Activated T-helper 9 cell treated with anti-CD3 and anti-CD28 coated beads, Interleukin-2, amount 50 U/mL, for 16 hours (primary cell): ENCODE measurements at places on chromosomes 16 and 17.
A peak's percentile ranks its signal among the peaks of the same experiment; 100 is the strongest.

GRCh38 chr17:81383504-81384421 lies 11.5 kb upstream of the BAHCC1 start:
- no peak for DNase-seq

DNA sequence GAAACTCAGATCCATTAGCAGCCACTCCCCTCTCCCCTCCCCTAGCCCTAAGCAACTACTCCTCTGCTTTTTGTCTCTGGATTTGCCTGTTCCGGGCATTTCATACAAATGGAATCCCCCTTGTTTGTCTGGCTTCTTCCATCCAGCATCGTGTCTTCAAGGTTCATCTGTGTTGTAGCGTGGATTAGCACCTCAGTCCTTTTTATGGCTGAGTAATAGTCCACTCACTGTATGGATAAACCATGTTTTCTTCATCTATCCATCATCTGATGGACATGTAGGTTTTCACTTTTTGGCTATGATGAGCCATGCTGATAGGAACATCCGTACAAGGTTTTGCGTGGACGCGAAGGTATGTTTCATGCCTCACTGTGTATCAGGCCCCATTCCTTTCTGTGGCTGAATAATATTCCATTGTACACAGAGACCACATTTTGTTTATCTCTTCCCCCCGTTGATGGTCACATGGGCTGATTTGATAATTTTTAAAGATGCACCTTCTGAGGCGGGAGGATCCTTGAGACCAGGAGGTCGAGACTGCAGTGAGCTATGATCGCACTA lies 8.9 kb upstream of the GSE1 start:
- DNase-seq = no peak

DNA sequence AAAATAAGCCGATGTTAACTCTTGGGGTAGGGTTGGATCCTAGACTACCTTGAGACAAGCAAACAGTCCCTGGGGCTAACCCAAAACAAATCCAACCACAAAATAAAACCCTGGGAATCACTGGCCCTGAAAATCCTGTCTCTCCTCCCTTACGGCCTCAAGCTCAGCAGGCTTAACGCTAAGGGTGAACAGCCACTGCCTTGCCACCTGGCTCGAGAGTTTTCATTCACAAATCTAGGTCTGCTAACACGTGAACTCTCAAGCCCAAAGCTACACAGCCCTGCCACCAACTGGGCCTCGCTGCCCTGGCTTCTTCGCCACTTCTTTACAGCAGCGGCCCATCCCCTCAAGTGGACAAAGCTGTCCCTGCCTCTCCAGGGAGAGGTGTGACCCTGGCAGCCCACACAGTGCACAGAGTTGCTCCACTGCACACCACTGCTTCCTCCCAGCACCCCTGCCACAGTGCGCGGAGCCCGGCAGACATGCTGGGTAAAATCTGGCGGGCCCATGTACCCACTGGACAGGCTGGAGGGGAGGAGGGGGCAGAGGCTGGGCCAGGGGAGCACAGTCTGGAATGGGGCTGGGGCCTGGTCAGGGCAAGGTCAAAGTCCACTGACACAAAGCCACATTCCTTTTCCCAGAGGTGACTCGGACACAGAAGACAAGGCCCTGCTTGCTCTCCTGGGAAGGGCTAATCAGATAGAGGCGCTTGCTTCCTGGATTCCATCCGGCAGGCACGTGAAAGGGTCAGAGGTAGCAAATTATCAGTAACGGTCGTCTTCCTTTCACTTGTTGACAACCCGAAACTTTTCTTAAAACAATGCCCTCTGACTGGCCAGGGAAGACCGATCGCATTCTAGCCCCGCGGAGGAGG lies 996 bp downstream of the PCYT2 start:
- DNase-seq = no peak

DNA sequence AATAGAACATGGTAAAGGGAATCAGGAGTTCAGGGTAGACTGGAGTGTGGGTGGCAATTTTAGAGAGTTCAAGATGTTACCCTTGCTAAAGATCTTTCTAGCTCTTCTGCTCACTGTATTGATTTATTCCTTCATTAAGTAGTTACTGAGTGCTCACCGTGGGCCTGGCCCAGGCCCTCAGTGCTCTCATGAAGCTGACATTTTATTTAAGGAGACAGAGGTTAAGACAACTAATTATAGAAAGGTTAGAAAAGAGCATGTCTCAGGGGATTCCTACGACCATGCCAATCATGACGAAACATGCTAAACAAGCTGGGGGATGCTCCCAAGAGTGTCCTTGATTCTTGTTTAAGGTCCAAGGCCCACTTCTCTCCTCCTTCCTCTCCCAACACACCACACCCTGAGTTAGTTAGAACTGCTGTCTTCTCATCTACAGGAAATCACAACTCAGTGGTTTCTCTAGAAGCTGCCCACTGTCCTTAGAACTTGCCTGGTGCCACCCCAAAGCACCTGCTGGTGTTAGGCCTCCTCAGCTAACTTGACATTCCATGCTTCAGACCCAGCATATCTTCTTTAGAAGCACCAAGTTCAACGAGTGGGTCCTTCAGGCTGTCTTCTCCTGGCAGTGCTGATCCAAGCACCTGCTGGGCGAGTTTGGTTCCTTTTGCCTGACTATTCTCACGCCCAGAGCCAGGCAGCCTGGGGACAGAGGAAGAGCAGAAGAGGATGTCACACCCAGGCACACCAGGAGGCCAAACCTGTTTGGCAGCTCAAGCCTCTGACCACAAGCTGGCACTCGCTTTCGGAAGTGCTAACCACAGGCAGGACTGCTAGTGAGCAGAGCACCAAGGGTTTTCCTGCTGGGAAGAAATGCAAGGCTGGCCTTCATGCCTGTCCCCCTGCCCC lies 79.0 kb downstream of the GAS7 start:
- DNase-seq = no peak

DNA sequence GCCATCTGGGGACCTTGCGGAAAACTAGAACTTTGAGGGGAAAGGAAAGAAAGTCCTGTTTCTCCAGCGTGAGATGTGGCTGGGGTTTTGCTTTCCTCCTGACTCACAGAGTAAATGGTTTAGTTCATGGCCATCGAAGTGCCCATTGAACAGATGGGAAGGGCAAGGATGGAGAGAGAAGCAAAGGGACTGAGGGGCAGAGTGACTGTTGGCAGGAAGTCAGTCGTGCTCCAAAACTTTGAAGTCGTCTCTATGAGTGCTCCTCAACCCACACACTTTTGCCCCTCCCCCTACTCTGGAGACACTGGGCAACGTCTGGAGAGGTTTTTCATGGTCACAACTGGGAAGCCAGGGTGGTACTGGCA lies 476.9 kb downstream of the SLC39A11 start:
- no peak for DNase-seq

DNA sequence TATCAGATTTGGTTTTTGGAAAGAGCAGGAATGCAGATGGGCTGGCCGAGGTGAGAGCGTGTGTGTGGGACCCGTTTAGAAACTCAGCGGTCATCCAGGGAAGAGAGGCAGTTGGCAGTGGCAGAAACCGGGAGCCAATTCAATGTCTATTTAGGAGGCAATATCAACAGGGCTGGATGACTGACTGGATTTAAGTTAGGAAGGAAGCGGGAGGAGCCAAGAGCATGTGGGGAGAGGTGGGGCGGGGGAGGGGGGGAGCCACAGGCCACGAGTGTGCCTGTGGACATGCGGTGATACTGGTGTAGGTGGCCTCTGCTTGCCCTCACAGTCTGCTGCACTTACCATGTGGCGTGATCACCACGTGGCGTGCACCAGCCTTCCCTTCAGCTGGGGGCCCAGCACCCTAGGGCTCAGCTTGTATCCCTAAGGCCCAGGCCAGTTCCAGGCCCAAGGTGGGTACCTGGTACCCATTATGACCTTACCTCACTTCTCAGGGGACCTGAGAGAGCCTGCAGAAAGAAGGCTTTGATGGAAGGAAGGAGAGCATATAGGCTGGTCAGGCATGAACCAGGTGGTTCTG lies 10.8 kb upstream of the TPPP3 start:
- no peak for DNase-seq

DNA sequence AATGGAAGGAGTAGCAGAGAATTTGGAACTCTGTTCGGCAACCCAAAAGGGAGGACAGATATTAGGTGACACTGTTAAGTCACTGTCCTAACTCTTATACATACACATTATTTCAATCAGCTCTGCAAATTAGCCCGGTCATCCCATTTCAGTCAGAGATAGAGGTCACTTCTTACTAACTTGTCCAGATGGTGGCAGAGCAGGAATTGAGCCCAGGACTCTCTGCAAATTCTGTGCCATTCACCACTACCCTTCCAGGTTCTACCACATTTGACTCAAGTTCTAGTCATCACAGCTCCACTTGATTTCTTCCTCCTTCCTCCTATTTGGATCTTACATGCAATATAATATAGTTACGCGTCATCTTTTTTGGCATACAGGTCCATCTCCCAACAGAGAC lies 35.9 kb upstream of the NUDT7 start:
- DNase-seq = no peak

DNA sequence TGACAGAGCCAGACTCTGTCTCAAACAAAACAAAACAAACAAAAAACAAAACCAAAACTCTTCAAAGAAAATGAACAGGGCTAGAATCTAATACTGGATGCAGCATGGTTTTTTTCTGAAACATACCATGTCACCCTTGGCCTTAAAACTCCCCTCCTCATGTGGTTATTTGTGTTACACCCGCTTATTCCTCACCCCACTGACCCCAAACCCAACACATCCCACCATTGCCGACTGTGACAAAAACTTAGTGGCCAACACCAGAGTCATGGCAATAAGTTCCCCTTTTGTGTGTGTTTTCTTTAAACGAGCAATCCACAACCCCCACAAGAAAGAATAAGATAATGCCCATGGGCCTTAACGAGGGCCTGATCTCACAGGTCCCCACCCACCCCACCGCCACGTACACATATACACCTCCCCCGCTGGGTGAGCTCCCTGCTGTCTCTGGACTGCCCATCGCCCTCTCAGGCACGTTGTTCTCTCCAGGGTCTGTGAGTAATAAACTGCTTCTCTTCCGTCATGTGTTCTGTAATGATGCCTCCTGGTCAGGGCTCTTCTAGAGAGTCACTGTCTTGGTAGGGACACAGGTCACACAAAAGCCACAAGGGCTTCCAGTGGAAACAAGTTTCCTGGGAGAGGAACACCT lies 16.8 kb upstream of the ENGASE start:
- DNase-seq = no peak

DNA sequence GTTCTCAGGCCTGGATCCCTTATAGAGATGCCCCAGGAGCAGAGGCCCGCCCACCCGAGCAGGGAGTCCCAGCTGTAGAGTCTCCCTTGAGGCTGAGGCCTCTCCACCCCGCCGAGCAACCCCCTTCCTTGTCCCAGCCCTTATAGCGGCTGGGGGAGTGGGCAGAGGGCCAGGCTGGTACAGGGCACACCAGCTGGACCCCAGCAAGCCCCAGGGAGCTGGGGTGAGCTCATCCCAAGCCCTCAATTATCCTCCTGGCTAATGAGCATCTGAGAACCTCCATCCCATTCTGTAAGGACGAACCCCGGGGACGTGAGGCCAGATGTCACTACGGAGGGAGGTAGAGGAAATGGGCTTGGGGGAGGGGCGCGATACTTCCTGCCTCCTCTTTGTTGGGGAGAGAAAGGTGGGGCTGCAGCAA lies 3.2 kb upstream of the SNN start:
- DNase-seq = no peak

GRCh38 chr16:89033796-89034572 lies 57.0 kb upstream of the CBFA2T3 start:
- no peak for DNase-seq

GRCh38 chr17:73953206-73954033 lies 250.1 kb upstream of the RPL38 start:
- DNase-seq = no peak

DNA sequence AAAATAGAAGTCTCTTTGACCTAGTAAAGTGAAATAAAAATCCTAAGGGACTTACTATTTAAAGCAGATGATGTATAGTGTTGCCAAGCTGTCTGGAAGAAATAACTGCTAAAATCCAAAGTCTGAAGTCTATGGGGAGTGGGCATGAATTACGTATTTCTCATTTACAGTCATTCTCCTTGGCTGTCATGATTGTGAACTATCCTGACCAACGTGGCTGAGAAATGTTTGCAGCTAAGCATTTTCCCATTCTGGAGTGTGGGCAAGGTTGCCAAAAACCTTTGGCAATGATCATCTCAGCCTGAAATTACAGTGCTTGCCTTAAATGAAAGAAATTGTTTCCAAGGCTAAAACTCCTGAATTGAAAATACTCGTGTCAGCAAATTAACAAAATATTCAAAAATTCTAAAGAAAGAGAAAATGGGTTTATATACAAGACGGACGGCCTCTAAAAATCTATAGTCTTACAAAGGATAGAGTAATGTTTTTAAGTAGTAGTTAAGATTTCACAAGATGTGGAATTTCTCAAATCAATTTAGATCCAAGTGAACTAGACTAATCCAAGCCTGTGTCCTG lies 77.0 kb downstream of the CACNG1 start:
- DNase-seq = no peak

GRCh38 chr17:77825621-77826020 lies 132.9 kb upstream of the TNRC6C start:
- no peak for DNase-seq

- DNase-seq = no peak
These were observed 36.4 kb upstream of the CORO6 start for GRCh38 chr17:29659155-29659554.

DNA sequence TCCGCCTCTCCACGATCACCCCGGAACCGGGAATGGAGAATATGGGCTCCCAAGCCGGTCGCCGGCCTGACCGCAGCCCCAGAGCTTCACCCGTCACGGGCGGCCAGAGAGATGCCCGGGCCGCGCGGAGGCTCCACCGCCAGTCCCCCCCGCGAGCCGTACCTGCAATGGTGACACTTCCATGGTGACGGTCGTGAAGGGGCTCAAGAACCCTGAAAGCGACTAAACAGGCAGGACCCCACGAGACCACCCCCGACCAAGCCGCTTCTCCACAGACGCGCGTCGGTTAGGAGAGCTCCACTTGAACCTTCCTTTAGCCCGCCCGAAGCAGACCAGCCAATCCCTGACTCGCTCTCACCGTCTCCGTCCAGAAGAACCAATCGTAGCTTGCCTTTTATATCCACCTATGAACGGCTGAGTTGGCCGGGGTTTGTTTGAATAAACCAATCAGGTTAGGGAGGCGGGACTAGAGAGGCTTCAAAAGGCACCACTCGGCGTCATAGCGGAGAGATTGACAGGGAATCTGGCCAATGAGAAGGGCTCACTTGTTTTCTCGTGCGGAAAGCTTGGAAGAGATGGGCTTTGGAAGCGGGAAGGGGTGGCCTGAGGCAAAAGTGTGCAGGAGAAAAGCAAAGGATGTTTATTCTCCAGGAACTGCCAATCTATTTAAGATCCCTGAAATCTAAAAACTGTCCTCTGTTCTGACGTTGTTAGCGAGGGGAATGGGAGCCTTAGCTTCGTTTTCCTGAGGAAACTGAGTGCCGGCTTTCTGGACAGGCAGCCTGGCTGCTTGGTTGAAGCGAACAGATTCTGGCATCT lies at the start of gene TOP2A:
Gene TOP2A (minus strand): TSS at position 288 of the 819 bp plus-strand sequence. CDS start 105 bp downstream, at position 183.
- DNase-seq = peak; percentile 83

DNA sequence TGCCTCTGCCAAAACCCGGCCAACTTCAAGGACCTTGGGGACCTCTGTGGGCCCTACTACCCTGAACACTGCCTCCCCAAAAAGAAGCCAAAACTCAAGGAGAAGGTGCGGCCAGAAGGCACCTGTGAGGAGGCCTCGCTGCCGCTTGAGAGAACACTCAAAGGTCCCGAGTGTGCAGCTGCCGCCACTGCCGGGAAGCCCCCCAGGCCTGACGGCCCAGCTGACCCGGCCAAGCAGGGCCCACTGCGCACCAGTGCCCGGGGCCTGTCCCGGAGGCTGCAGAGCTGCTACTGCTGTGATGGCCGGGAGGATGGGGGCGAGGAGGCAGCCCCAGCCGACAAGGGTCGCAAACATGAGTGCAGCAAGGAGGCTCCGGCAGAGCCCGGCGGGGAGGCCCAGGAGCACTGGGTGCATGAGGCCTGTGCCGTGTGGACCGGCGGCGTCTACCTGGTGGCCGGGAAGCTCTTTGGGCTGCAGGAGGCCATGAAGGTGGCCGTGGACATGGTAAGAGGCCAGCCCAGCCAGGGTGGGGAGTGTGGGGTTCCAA lies 38.7 kb downstream of the SREBF1 start:
- no peak for DNase-seq
